ENCODE measurements at places on chromosomes 3 and 15.

DNA sequence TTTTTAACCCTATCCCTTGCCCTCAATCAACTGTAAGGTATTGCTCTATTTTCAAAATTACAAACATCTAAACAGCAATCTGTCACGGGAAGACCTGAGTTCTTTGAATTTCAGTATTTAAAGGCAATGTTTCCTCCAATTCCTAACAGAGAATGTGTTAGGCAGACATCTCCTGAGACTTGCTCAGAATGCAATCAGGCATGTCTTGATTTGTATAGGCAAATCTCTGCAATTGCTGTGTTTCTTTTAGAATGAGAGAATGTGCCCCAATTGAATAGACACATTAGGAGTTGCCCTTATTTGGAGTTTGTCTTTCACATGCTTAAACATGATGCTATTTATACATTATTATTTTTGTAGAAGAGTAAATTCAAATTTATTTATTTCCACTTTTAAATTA lies 205.6 kb downstream of the CADM2 start:
- DNase-seq, result no peak

DNA sequence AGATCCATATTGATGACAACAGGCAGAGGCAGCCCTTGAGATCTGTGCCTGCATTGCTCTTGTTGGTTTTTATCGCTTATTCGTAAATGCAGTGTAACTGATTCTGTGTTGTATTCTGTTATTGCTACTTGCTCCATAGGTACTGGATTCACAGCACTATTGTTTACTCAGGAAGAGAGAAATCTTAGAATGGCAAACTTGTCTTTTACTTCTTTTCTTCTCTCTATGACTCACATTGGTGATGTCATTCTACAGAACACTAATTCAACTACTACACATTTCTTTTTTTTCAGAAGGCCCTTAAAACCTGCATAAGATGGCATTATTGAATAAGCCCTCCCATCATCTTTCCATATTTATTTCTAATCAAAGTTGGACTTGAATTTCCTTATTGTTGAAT lies 201.0 kb upstream of the GBE1 start:
- no peak for DNase-seq

DNA sequence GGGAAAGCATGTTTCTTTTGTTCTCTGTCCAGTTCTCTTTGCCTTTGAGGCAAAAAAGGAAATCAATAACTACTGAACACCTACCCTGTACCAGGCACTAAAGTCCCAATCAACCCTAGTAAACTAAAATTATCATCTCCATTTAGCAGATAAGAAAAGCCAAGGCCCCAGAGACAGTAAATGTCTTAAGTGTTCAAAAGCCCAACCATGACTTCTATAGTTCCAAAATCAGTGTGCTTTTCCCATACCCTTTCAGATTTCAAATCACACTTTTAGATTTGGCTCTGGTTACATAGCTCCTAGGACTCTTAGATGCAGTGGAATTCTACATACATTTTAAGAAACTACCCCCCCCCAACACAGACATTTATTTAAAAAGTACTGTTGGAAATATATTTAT lies 63.5 kb downstream of the UACA start:
- no peak for DNase-seq

DNA sequence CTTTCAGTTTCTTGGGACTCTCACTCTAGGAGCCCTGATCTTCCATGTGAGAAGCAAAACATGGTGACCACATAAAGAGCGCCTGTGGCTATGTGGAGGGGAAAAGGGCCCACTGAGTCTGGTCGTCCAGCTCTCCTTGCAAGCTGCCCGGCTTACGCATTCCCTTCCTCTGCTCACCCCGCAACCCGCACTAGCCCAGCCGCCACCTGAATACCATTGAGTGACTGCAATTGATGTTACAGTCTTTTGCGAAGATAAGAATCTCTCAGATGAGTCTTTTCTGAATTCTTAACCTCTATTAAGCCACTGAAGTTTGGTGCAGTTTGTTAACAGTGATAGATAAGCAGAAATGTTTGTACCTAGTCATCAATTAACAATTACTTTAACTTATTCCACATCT lies 589.0 kb upstream of the DPPA4 start:
- DNase-seq, result no peak

DNA sequence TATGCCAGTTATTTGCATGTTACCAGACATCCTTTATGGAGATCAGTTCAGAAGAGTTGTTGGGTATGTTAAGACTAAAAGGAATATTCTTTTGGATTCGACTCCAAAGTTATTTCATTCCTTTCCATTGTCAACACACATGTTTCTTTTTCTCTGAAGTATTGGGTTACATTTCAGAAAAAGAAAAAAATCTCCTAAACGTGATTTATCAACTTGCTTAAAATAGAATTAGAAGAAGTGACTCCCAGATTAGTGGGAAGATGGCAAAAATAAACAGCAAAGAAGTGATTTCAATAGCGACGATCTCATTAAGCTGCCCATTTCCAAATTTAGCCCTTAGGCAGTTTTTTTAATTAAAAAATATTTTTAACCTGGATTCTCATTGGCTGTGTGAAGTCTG lies 85.4 kb downstream of the TIGIT start:
- no peak for DNase-seq

GRCh38 chr3:155995525-155996370 lies 124.6 kb upstream of the KCNAB1 start:
- DNase-seq, result no peak

DNA sequence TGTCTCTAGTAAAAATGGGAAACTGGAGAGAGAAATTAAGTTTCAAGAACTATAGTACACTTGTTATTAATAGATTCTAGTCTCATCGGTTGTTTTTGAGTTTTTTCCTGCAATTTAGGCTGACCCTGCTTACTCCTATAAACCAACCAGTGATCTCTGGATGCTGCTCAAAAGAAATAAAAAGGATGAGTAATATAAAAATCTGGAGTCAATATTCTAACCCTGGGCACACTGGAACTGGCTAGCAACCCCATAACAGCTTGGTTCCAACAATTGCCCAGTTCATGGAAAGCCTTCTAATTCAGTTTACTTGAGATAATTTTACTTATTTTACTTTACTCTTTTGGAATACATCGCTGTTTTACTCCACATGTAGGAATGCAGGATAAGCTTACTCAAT lies 211.6 kb downstream of the GBE1 start:
- DNase-seq, result no peak

GRCh38 chr15:76099388-76099787 lies 39.6 kb downstream of the TMEM266 start:
- DNase-seq, result no peak
